ENCODE measurements at places on chromosomes 1 and 21.

DNA sequence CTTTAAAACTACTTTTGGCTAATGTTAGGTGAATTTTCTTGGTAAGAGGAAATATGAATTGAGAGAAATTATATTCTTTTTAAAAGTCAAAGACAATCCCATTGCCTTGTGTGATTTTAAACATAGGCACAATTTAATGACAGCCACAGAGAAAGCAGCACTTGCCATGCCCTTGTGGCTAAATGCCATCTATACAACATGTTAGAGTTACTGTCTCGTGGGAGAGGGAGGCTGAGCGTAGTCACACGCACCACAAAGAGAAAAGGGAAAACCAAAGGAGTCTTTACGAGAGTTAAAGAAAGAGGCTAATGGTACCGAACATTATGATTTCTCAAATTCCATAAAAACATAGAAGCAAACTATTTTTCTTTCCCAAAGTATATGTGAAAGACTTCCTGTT is 537.9 kb downstream of the PTPRC start:
- no peak for DNase-seq

DNA sequence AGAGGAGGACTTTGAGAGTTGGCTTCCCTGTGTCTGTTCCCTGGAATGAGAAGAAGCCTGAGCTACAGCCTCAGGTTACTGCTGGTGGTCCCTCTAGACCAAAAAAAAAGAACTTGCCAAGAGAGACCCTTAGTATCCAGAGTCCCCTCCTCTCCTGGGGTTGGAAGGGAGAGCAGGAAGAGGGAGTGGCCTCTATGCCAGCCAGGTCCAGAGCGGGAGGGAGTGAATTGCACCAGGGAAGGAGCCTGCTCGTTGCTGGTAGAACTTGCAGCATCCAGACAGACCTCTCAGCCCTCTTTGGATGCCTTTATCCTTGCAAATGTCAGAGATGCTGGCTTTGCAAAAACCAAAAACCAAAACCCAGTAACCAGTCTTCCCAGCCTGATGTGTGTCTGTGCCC is 491.3 kb upstream of the VAMP3 start:
- no peak for DNase-seq

GRCh38 chr1:19730793-19731192 is 66.1 kb downstream of the HTR6 start:
- no peak for DNase-seq

DNA sequence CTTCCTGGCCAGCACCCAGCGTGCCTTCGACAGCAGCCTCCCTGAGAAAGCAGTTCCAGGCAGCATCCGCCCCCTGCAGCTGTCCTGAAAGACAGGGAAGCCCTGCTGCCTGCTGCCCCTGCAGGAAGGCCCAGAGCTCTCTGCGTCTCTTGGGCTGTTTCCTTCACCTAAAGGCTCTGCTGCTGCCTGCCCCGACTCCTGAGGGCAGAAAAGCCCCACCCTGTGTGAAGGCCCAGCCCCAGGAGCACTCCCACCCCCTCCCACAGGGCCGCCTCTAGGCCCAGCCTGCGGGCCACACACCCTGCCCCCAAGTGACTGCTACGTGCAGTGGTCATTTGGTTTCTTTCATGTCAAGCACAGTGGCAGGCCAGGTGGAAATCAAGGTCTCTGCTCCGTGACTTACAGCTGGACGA is 12.4 kb downstream of the RIPK4 start:
- no peak for DNase-seq

DNA sequence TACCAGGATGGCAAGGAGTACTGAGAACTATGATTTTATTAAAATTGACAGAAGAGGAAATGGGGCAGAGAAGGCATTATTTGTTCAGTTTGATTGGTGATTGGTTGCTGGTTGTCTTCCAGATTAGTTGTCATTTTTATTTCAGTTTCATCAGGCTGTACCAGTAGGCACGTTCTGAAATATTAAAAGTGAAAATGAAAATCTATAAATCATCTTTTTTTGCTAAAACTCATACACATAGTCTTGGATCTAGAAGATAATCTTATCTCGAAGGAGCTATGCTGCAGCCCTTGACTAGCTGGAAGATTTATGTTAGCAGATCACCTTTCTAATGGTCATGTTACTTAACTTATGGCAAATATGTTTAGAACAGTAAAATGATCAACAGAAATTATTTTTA is 29.0 kb downstream of the NEK7 start:
- DNase-seq: no peak

All from activated CD4-positive, alpha-beta T cell treated with anti-CD3 and anti-CD28 coated beads for 24 hours (primary cell).